ENCODE measurements at places on chromosomes 5 and 9. TPM values are rescaled to one million over a fixed set of nuclear protein-coding genes. Genes with fewer than 3 reads are reported as not detected.

RNF183 gene
- not detected for total RNA-seq

SPATA31C1 gene
- not detected for total RNA-seq

ELOVL7 gene
- 13.5 TPM for total RNA-seq

ABO gene
- not detected for total RNA-seq

TAF1L gene
- total RNA-seq, result not detected

TMOD1 gene
- total RNA-seq, result 2.0 TPM

PRR7 gene
- total RNA-seq, result 21.6 TPM

RASGRF2 gene
- 1.1 TPM for total RNA-seq

CDKN2B gene
- not detected for total RNA-seq

TMEM161B gene
- 8.1 TPM for total RNA-seq

PCDHAC1 gene
- 1.5 TPM for total RNA-seq

OTULINL gene
- 27.0 TPM for total RNA-seq

GARIN3 gene
- total RNA-seq, result not detected

PCAT7 gene
- 0.72 TPM for total RNA-seq

CD274 gene
- total RNA-seq, result 2.1 TPM

FGF10 gene
- not detected for total RNA-seq

ZNF366 gene
- total RNA-seq, result not detected

KCNN2 gene
- total RNA-seq, result 0.14 TPM

PGM5 gene
- total RNA-seq, result not detected

LCN9 gene
- total RNA-seq, result 0.14 TPM

LECT2 gene
- total RNA-seq, result not detected

DDX4 gene
- 0.05 TPM for total RNA-seq

SLC23A1 gene
- 1.4 TPM for total RNA-seq

PTGES2 gene
- total RNA-seq, result 99.1 TPM

Measured in A549 treated with dexamethasone at 1 μM for 4 hours (cell line).